ENCODE measurements at places on chromosomes 5 and 9. TPM values are rescaled to one million over a fixed set of nuclear protein-coding genes. Genes with fewer than 3 reads are reported as not detected.

- no peak overlapping the region for H3K27ac ChIP-seq
- DNase-seq, result no peak
- peaks cover 18% of the 10 kb centered on the region for H3K27me3 ChIP-seq
- H3K36me3 ChIP-seq, result no peaks in the 10 kb centered on the region
Observed at GRCh38 chr9:34555002-34555348, 32.2 kb upstream of the ENHO start.

DNA sequence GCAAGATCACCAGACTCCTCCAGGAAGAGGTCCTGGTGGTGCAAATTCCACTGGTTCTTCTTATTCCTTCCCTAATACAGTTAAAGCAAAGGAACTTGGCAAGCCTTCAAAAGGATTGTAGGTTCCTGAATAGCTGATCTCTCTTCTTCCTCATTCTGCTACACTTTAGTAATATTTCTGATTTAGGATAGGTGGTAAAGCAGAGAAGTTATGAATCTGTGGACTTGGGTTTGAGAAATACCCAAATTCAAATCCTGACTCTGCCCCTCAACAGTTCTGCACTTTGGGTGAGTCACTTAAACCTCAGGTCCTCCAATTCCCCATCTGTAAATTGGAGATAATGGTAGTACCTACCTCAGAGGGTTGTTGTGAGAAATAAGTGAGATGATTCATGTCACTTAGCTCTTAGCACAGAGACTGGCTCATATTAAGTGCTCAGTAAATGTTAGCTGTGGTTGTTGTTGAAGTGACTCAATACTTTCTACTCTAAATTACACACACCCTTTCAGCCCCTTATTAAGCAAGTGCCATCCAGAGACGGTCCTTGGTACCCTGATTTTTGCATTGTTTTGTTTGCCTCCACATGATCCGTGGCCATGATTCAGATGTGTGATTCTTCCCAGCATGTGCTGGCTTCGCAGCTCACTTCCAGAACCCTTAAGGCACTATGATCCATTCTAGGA, 5.2 kb downstream of the SH3RF2 start:
- DNase-seq, result no peak
- no peak overlapping the region for H3K27ac ChIP-seq
- H3K36me3 ChIP-seq, result no peaks in the 10 kb centered on the region
- no peak overlapping the region for H3K4me3 ChIP-seq

- H3K4me3 ChIP-seq, result no peak overlapping the region
- H3K4me1 ChIP-seq, result no peaks in the 10 kb centered on the region
- no peaks in the 10 kb centered on the region for H3K27me3 ChIP-seq
- no peaks in the 10 kb centered on the region for H3K36me3 ChIP-seq
Observed at GRCh38 chr5:163163858-163164257, 273.5 kb upstream of the CCNG1 start.

GRCh38 chr9:38112049-38112448, 43.0 kb upstream of the SHB start:
- H3K27me3 ChIP-seq, result peaks cover 14% of the 10 kb centered on the region
- no peak overlapping the region for H3K27ac ChIP-seq
- H3K4me3 ChIP-seq, result no peak overlapping the region
- H3K4me1 ChIP-seq, result no peaks in the 10 kb centered on the region
- DNase-seq, result no peak

GRCh38 chr9:116632990-116633838, 53.9 kb upstream of the TRIM32 start:
- H3K4me1 ChIP-seq, result no peaks in the 10 kb centered on the region
- DNase-seq, result no peak
- no peak overlapping the region for H3K27ac ChIP-seq
- H3K27me3 ChIP-seq, result no peaks in the 10 kb centered on the region
- peaks cover 6% of the 10 kb centered on the region for H3K36me3 ChIP-seq

DNA sequence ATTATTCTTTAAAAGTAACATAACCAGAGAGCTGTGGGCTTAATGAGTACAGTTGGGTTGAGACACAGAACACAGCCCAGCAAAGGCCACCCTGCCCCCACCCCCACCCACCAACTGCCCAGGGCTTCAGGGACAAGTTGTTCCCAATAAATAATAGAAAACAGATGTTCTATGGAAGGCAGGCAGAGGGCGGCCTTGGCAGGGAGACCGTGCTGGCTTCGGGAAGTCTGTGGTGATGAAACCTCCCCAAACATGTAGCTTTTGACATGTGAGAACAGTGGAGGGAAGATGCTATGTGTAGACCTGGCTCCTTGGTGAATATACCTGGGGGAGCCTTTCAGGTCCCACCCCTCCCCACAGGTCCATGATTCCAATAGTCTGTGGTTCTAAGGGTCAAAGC, 10.0 kb downstream of the TRAF1 start:
- H3K4me1 ChIP-seq, result peaks cover 88% of the 10 kb centered on the region
- no peaks in the 10 kb centered on the region for H3K27me3 ChIP-seq
- H3K4me3 ChIP-seq, result peak overlapping the region; percentile 53
- peak; percentile 28 for DNase-seq

- no peaks in the 10 kb centered on the region for H3K27me3 ChIP-seq
- no peak overlapping the region for H3K27ac ChIP-seq
Observed at GRCh38 chr9:95138474-95138873, 179.0 kb downstream of the FANCC start.

- no peak overlapping the region for H3K4me3 ChIP-seq
- no peaks in the 10 kb centered on the region for H3K36me3 ChIP-seq
Observed at GRCh38 chr5:107985144-107985543, 314.4 kb upstream of the EFNA5 start.

- no peak overlapping the region for H3K4me3 ChIP-seq
- peaks cover 9% of the 10 kb centered on the region for H3K4me1 ChIP-seq
- H3K36me3 ChIP-seq, result peaks cover 40% of the 10 kb centered on the region
- DNase-seq, result peak; percentile 8
Observed at GRCh38 chr5:138180183-138180782, 1.4 kb downstream of the KIF20A start.

DNA sequence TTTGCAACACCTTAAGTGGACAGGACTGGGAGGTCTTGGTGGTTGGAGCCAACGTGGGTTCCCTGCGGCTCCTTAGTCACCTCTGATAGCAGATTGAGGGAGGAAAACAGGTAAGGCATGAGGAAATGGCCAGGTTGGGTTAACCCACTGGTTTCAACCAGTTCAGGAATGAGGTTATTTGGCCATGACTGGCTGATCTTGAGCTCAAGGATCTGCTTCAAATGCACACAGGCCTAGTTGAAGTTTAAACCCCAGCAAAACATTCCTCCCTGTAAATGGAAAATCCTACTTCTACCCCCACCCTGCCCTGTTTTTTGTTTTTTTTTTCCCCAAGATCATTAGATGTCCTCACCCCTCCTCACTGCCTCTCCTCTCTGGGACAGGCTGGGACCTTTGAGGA, 3.2 kb upstream of the NUP214 start:
- peaks cover 3% of the 10 kb centered on the region for H3K36me3 ChIP-seq
- DNase-seq, result no peak
- no peak overlapping the region for H3K27ac ChIP-seq

DNA sequence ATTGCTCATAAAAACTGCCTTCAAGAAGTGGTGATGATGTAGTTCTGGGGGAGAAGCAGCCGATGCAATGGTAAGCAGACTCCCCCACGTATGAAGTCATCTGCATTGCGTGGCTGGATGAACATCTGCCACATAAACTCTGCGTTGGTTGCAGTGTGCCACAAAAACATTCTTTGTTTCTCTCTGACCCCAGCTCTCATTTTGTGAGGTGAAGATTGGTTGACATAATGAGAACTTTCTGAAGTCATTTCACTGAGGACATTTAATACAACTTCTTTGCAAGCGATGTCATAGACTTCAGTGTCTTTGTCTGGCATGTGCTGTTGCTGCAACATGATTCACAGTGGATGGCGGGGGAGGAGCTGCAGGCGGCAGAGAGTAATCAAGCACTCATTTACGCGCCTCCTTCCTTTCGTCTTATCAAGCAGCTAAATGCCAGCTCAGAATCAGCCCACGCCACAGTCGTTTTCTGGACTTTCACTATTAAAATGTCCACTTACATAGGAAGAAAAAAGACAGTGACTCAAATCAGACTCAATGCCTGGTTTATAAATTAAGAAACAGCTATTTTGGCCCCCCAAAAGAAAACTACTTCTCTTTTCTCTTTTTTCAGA, 91.5 kb upstream of the NFIL3 start:
- peaks cover 27% of the 10 kb centered on the region for H3K27me3 ChIP-seq
- H3K4me3 ChIP-seq, result no peak overlapping the region
- H3K27ac ChIP-seq, result no peak overlapping the region

- H3K27me3 ChIP-seq, result no peaks in the 10 kb centered on the region
- H3K4me3 ChIP-seq, result no peak overlapping the region
- H3K27ac ChIP-seq, result no peak overlapping the region
Observed at GRCh38 chr5:99239826-99240360, 311.1 kb upstream of the CHD1 start.

- H3K4me1 ChIP-seq, result no peaks in the 10 kb centered on the region
- no peaks in the 10 kb centered on the region for H3K27me3 ChIP-seq
- no peak for DNase-seq
- H3K27ac ChIP-seq, result no peak overlapping the region
- H3K4me3 ChIP-seq, result no peak overlapping the region
- H3K36me3 ChIP-seq, result no peaks in the 10 kb centered on the region
Observed at GRCh38 chr5:83993803-83994202, 273.1 kb upstream of the HAPLN1 start.

DNA sequence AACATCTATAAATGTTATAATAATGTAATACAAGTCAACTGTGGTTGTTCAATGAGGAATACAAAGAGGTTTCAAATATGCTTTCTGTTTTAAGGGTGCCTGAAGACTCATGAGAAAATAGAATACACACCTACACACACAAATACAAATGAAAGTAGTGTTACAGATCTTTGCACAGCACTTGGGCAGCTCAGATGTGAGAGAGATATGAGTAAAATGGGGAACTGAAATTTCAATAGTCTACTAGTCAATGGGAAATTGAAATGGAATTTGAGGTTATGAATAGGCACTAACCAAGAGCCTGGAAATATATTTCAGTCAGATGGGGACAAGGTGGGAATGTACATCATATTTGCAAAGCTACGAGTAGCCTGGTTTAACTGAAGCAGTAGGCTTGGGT, 96.6 kb downstream of the ISL1 start:
- H3K27me3 ChIP-seq, result no peaks in the 10 kb centered on the region
- no peak overlapping the region for H3K27ac ChIP-seq
- no peaks in the 10 kb centered on the region for H3K36me3 ChIP-seq
- no peaks in the 10 kb centered on the region for H3K4me1 ChIP-seq
- no peak overlapping the region for H3K4me3 ChIP-seq
- no peak for DNase-seq

DNA sequence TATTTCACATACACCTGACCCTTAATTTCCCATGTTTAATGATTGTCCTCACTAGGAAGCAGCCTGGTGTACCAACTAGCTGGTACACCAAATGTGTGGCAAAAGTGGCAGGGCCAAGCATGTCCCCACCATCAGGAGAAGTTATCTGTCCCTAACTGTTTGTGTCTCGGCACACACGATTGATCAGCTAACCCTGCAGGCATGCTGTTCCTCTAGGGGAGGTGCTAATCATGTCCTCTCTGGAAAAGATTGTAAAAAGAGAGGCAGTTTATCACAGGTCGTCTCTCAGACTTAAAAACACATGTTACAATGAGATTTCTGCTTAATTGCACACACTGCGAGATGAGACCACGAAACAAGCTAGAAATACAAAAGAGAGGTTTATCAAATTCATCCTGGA, 342.7 kb downstream of the DIRAS2 start:
- H3K27ac ChIP-seq, result no peak overlapping the region
- H3K36me3 ChIP-seq, result no peaks in the 10 kb centered on the region
- H3K4me3 ChIP-seq, result no peak overlapping the region

The PLGRKT gene
- 51.4 TPM for total RNA-seq

The S100Z gene
- total RNA-seq, result 0.81 TPM

The TAF11L5 gene
- total RNA-seq, result not detected

The THBS4 gene
- total RNA-seq, result 0.29 TPM

The CNTLN gene
- total RNA-seq, result 0.10 TPM

The ISCA1 gene
- 18.4 TPM for total RNA-seq

The GPR151 gene
- total RNA-seq, result not detected

The CYLC2 gene
- total RNA-seq, result not detected

The RASGRF2 gene
- 9.2 TPM for total RNA-seq

The NRARP gene
- total RNA-seq, result 1.8 TPM

The TRPM6 gene
- total RNA-seq, result not detected
